Thoracic aorta (tissue), 2 donors: ENCODE measurements at places on chromosomes 7 and 10. TPM values are rescaled to one million over a fixed set of nuclear protein-coding genes. Genes with fewer than 3 reads are reported as not detected.

DNA sequence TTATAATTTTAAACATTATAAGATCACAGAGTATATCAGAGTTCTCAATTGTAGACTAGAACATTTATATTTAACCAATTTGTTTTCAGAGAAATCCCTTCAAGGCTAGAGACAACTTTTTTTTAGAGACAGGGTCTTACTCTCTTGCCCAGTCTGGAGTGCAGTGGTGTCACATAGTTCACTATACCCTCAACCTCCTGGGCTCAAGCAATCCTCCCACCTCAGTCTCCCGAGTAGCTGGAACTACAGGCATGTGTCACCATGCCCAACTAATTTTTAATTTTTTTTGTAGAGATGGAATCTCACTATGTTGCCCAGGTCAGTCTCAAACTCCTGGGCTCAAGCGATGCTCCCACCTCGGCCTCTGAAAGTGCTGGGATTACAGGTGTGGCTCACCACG is 15.3 kb downstream of the UCMA start:
- no peak for DNase-seq

HSPA14 gene
- 16.0 TPM for total RNA-seq

- DNase-seq = no peak
Observed at GRCh38 chr7:93245525-93246432, 13.6 kb downstream of the VPS50 start.

GRCh38 chr7:99679400-99680191 is at the start of gene CYP3A5:
Gene CYP3A5 (minus strand): TSS chr7:99679996. CDS start chr7:99679896, 100 bp downstream.
- DNase-seq = no peak

DNA sequence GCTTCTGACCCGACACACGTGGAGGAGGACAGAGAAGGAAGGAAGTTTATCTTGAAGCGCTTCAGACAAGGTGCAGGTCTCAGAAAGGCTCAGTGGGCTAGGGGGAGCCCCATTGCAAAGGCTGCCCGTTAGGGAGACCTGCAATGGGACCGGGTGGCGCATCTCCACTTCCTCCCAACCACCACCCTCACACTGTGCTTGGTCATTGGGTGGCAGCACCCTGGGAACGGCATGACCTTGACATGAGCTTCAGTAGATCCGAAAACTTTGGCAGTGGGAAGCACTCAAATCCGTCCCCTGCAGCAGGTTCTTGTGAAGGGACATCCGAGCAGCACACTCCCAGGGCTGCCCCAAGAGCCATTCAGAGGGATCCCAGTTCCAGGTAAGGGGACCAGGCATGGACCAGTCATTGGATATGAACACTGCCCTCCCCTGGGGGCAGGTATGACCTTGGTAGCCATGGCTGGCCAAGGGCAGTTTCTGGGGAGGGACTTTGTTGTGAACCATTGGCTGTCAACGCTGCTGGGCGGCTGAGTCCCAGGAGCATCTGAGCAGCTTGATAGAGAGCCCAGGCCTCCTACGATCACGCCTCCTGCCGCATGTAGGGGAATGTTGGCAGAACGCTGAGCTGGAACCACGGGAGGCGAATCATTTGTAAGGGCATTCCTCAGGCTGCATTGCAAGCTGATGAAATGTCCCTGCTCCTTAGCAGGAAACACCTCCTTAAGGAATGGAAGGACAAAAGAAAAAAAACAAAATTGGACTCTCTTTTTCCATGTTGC is 31.7 kb downstream of the GALNTL5 start:
- no peak for DNase-seq

CALHM1 gene
- total RNA-seq = not detected

PDGFA gene
- total RNA-seq = 175 TPM

- DNase-seq = no peak
Observed at GRCh38 chr10:77424257-77424656, 213.4 kb downstream of the KCNMA1 start.

ACTL6B gene
- not detected for total RNA-seq

- DNase-seq = no peak
Observed at GRCh38 chr7:15308821-15309220, 253.0 kb downstream of the AGMO start.

GRCh38 chr7:128911423-128912031 is 1.0 kb upstream of the KCP start:
- no peak for DNase-seq
